ENCODE measurements at places on chromosomes 7 and 10.

GRCh38 chr7:2259480-2259879 is 17.5 kb downstream of the NUDT1 start:
- DNase-seq, result no peak

- DNase-seq, result peak; percentile 51
Measured at GRCh38 chr7:44639671-44640321, 33.4 kb downstream of the OGDH start.

- DNase-seq, result no peak
Measured at GRCh38 chr7:56019501-56019900, 31.7 kb downstream of the PSPH start.

- no peak for DNase-seq
Measured at GRCh38 chr10:101643546-101643945, 51.4 kb downstream of the FBXW4 start.

DNA sequence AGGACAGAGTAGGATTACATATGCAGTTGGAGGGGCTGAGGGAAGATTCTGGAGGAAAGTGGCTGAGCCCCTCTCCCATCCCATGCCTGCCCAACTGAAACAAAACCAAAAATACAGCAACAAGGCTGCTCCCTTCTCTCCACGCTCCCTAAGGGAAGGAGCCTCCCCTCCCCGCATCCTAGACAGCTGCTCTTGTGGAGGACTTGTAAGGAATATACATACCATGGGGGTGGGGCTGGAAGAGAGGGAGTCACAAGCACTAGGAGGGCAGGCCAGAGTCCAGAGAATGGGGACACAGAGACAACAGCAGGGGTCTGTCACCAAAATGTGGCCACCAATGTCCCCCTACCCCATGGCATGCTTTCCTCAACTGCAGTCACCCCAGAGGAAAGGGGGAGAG is 13.2 kb downstream of the LDB1 start:
- no peak for DNase-seq

GRCh38 chr7:102150266-102150665 is 136.4 kb upstream of the SH2B2 start:
- DNase-seq, result no peak

DNA sequence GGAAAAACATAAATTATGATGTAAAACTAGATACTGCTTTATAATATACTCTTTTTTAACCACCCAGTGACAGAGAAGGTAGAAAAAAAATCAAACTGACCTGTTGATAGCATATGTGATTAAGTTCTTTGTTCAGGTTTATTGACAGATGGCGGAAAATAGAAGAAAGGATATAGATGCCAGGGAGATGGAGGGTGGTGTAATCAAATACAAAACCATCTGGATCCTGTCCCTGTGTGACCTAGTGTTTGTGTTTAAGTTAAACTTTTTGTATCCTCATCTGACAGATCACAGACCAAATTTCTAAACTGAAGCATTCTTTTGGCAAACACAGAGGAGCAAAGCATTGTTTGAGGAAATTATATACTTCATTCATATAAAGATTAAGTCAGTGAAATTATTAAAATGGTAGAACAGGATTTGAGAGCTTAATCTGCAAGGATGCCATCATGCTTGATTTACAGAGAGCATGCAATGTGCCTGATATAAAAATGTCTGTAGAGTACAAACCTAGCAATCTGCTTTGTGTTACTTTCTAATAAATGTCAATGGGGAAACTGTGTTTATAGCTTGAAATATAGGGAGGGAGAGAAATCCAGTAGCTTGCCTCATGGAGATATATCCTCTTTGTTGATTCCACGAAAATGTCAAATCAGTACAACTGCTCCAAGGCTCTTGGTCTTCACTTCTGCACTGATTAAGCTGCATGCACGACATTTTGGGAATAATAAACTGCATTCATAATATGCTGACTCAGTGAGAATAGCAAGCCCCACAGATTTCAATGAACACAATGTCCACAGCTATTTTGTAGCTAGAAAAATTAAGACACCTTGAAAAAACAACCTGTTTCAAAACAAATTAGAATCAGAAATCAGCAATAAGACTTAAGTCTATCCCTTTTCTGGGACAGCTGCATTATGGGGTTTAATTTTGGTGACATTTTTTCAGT is 39.0 kb downstream of the SEM1 start:
- DNase-seq, result no peak

GRCh38 chr7:107703219-107703618 is 40.7 kb upstream of the CBLL1 start:
- no peak for DNase-seq

- no peak for DNase-seq
Measured at GRCh38 chr7:96546426-96546825, 163.2 kb downstream of the SEM1 start.

- peak; percentile 46 for DNase-seq
Measured at GRCh38 chr7:112080441-112080840, 125.8 kb downstream of the DOCK4 start.

- no peak for DNase-seq
Measured at GRCh38 chr10:100184840-100185239, 989 bp downstream of the ERLIN1 start.

DNA sequence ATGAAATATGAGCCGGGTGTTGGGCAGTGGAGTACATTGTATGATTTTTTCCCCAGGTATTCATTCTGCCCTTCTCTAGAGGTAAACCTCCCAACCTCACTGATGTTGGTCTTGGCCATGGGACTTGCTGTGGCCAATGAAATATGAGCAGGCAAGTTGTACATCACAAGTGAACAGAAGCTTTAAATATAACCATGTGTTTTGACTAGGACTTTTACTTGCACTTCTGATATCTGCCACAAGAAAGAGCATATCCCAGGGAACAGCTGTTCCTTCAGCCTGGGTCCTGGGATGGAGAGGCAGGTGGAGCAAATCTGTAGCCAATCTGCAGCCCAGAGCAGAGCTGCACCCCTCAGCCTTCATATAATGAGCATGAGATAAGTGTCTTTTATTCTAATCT is 109.8 kb upstream of the PALS2 start:
- DNase-seq, result no peak

- no peak for DNase-seq
Measured at GRCh38 chr7:142385491-142386340, 127.9 kb upstream of the PRSS58 start.

DNA sequence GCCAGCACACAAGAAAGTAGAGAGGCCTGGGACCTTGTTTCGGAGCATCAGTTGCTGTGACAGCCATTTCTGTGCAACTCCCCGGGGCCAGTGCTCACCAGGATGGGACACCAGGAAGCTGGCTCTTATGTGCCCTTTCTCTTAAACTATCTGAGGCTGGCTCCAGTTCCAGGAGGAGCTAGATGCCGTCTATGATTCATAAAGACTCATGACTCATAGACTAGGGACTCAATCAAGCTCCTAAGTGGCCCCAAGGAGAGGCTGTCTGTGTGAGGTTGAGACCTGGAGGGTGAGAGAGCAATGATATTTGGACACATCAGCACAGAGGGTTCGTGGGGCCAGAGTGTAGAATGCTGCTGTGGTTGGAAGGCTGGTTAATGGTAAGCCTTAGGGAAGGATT is 580.1 kb downstream of the CCSER2 start:
- no peak for DNase-seq

DNA sequence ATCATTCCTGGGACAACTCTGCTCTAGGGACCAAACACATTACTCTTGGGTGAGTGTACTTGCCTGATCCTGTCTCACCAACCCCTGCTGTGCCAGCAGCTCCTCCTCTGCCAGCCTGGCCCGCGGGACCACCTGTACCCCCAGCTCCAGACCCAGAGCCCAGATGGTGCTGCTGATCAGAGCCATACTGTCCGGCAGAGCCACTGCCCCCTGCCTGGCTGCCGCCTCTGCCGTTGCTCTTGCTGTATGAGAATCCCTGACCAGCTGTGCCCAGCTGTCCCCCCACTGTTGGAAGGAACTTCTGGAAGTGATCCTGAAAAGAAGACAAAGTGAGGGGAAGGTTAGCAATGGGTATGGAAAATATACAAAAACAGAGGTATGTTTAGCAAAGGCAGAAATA is 6.9 kb downstream of the MYOZ1 start:
- DNase-seq, result no peak

DNA sequence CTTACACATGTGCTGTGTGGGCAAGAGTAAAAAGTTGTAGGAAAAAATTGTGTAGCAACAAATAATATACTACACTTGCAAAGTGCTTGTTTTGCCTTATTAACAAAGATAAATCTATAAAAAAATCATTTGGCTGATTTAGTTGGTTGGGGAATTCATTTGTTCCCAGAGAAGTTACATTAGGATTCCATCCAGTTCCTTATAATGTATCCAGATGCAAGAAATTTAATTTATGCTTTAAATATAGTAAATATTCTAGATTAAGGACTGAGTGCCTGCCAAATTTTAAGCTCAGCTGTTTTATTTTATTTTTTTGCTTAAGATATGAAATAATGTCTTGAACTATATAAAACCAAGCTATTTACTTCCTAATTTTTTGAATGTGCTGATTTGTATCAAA is 1169.9 kb downstream of the NXPH1 start:
- no peak for DNase-seq

DNA sequence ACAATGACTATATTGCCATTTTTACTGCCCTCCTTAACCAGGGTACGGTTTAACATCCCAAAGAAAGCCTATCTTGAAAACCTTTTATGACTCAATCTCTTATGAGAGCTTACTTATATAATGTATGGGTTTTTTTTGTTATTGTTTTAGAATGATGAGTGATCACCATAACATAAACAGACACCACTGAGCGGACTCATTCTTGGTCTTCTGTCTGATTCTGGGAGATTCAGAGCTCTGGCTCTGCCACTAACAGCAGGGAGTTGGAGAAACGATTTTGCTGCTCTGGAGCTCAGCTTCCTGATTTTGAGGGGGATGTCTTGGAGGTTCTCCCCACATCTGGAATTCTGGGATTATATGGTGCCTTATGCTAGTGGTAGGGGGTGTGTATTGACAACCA is 244.1 kb downstream of the FRMD4A start:
- DNase-seq, result no peak

- DNase-seq, result no peak
Measured at GRCh38 chr7:151175793-151176311, 8.4 kb upstream of the GBX1 start.

GRCh38 chr10:75399461-75400162 is 2.0 kb downstream of the ZNF503 start:
- no peak for DNase-seq

DNA sequence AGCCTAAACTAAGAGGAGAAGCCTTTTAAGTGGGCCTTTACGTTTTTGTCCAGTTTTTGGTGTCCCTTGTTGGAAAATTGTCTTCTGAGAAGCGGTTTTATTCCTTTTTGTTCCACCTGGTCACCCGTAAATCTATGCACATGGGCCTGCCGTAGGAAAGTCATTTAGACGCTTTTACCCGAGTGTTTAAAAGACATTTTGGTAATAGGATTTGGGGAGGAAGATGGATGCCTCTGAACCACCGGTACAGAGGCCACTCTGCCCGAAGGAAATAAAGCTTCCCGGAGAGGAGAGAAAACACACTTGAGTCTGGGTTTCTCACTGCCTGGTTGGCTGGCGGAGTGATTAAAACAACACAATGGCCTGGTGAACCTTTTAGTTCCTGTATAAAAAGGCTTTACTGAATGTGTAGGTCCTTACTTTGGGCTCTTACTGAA is 760 bp downstream of the THNSL1 start:
- DNase-seq, result peak; percentile 4

DNA sequence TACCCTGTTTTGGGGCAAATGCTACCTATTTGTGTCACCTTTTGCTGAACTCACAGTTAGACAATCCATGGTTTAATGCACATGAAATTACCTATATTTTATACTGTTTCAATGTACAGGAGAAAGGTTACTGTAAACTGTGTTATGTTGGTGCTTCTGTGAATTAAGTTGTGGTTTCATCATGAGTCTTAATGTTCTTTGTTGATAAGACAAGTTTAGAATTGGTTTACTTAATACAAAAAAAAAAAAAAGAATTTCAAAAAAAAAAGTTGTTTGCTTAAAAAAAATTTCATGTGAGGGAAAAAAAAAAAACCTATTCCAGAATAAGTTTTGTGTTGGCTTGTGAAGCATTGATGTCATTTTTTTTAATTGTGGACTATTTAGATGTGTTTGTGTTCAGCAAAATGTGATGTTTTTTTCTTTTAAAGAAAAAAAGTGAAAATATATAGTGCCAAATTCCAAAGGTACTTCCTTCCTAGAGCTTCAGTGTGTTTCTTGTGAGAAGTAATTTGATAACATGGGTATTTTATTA is 280.3 kb downstream of the USP6NL start:
- no peak for DNase-seq

GRCh38 chr7:63080831-63081230 is 917.8 kb upstream of the ZNF722 start:
- DNase-seq, result no peak

Data from NCI-H2029 treated with DMSO at 0.1 percent for 48 hours (cell line).